CD4-positive, alpha-beta T cell treated with Interleukin-6 for 4 hours (primary cell): ENCODE measurements at places on chromosomes 4 and X.
A peak's percentile ranks its signal among the peaks of the same experiment; 100 is the strongest.

GRCh38 chr4:173507471-173508385, 22.3 kb downstream of the HAND2 start:
- no peak for DNase-seq

DNA sequence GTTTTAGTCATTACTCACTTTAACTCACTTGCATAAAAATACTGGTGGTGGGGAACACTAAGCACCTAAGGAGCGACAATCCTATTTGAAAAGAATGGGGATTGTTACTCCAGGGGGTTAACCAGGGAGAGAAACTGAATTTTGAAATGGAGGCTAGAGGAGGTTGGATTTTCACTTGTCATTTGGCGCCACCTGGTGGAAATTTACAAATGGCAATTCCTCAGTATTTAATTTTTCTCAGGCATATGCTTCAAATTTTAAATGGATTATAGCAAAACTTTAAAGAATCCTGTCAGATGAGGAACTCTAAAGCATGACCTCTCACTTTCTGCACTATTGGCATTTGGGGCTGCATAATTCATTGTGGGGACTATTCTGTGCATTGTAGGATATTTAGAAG, 2.7 kb upstream of the GEMIN8 start:
- DNase-seq: peak; percentile 77

- DNase-seq: no peak
Observed at GRCh38 chr4:84145176-84145575, 353.9 kb downstream of the NKX6-1 start.

DNA sequence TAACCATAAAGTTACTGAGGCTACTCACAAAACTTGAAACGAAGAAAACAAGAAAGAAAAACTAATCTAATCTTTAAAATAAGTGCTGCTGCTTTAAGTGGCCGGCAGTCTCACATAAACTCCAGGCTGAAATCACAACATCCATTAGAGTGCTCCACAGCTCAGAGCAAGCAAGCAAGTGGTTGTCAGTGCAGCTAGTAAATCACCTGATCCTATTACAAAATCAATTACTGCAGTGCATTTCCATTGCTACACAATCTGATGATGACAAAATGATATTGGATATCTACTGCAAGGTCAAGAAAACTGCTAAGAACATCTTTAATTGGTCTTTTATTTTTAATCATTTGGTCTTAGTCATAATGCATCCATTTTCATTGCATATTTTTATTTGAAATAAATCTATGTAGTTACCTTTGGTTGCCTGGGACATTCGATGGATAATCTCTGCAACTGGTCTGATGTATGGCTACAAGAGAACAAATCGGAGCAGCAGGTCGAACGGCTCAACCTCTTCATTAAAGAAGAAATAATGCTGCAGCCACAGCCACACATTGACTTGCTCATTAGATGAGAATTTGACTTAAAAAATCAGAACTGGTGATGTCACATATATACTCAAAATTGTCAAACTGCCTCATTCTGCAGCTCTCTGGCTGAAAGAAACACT, 87.7 kb downstream of the FBXW7 start:
- no peak for DNase-seq

DNA sequence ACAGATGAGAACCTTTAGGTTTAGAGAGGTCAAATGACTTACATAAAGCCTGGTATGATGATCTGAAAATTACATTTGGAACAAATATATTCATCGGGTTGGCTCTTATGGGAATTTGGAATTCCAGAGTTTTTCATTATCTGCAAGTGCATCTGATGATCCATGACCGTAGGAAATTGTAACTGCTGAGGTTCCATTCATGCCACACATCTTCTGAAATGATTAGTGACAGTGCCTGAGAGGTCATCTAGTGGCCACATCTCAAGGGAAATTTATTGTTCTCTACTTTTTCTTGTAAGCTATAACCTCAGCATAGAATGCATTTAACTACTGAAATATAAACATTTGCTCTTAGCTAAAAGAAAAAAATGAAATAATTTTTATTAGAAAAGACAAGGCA, 105.8 kb upstream of the NWD2 start:
- no peak for DNase-seq

GRCh38 chr4:79298484-79298883, 27.4 kb downstream of the NAA11 start:
- DNase-seq: no peak

GRCh38 chr4:173014836-173015235, 153.8 kb upstream of the GALNT7 start:
- DNase-seq: no peak

- no peak for DNase-seq
Observed at GRCh38 chr4:12411072-12411471, 982.4 kb upstream of the HS3ST1 start.

- no peak for DNase-seq
Observed at GRCh38 chr4:33930497-33930896, 2313.8 kb downstream of the ARAP2 start.
